Hippocampal formation (tissue), 2 donors: ENCODE measurements at places on chromosomes 5 and 9.

DNA sequence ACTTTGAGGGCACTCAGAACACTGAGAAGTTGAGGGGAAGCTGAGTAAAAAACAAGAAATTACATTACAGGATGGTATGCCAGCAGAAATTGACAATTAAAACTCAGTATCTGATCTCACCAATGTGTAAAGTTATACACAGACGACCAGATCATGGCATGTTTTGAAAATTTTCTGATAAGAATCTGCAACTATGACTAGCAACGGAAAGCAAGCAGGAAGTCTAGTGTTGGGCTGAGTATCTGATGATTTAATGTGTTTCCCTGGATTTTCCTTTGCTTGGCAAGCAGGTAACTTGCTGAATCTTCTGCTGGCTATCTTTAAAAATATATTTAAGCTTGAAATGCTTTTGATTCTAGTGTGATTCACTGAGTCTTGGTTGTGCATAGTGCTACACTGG, 5.2 kb upstream of the GCNT4 start:
- no peak for DNase-seq

DNA sequence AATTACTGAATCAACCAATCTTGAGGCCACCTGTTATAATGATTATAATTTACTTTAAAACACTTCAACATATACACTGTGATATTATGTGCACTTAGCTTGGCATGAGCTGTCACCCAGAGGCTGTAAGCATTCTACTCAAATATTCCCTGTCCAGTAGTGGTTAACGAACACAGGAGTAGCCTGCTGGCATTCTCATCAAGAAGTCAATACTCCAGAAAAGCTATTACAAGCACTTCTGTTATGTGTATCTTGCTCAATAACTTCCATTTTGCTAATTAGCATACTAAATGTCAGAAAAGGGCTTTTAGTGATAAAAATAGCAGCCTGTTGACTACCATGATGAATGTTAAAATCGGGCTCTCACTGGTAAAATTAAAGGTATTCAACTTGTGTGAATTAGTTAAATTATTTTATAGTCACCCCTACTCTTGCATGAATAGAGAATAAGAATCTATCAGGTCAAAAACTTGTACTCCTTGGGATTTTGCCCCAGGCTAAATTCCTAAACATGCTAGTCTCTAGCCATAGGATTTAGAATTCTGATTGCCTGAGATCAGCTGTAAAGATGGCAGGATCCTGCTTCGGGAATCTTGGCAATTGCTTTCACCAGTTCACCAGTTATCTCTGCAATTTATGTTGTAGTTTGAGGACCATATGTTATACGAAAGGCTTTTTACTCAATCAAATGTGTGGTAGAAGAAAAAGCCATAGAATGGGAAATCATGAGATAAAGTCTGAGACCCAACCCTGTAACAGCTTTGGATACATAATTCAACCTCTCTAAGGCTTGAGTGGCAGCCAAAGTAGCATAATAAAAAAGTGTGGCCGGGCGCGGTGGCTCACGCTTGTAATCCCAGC, 43.4 kb upstream of the PAM start:
- no peak for DNase-seq

- no peak for DNase-seq
These were observed 21.5 kb downstream of the EXOC3 start for GRCh38 chr5:464446-464842.

GRCh38 chr5:10876006-10876744, 115.1 kb upstream of the DAP start:
- DNase-seq = no peak

DNA sequence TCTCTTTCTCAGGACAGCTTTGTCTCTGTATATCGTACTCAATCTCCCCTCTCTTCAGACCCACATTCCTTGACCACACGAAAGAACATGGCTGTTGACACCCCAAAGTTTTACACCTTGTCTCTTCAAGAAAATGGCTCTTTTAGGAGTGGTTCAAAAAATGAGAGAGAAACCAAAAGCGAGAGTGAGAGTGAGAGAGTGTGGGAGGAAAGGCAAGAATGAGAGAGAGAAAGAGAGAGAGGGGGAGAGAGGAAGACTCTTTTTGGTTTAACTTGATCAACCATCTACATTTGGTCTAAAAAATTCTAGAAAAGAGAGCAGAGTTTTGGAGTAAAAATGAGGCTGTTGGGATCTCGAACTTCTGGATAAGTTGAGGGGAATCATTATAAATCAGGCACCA, 581.8 kb upstream of the WWC1 start:
- no peak for DNase-seq

- no peak for DNase-seq
These were observed 21.8 kb downstream of the STOM start for GRCh38 chr9:121348221-121348620.

- no peak for DNase-seq
These were observed 55.2 kb upstream of the IL12B start for GRCh38 chr5:159385536-159385935.

GRCh38 chr5:44911501-44911900, 102.8 kb downstream of the MRPS30 start:
- no peak for DNase-seq

GRCh38 chr5:53116597-53116996, 7.0 kb upstream of the MOCS2 start:
- no peak for DNase-seq

DNA sequence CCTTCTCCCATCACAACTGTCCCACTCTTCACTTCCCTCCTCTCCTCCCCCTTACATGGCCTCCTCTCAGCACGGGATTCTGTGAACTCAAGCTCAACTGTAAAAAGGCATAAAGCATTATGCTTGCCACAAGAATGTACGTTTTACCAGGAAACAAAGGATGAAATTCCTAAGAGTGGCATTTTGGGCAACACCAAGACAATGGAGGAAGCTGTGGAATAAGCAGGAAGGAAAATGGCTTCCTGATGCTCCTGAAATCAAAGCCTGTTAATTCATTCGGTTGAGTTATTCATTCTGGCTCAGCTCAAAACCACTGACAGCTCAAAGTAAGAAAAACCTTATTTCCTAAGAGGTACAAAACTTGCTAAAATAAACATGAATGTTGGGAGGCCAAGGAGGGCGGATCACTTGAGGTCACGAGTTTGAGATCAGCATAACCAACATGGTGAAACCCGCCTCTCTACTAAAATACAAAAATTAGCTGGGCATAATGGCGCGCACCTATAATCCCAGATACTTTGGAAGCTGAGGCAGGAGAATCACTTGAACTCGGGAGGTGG, 40.8 kb upstream of the DMRT1 start:
- DNase-seq = no peak

DNA sequence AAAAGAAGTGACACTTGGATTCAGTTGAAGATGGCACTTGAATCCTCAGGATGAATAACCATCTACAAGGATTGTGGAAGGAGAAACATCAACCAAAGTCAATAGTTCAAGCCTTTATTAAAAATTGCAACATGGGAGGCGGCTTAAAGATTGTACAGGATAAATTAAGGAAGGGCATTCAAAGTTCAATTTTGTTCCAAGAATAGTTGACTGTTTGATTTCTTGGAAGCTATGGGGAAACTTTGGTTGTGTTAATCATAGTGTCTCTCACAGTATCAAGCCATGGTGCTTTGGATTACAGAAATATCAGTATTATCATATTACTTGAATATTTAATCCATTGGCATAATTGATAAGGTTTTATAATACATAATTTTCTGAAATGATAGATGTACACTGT, 1844.3 kb downstream of the MAT2B start:
- no peak for DNase-seq

DNA sequence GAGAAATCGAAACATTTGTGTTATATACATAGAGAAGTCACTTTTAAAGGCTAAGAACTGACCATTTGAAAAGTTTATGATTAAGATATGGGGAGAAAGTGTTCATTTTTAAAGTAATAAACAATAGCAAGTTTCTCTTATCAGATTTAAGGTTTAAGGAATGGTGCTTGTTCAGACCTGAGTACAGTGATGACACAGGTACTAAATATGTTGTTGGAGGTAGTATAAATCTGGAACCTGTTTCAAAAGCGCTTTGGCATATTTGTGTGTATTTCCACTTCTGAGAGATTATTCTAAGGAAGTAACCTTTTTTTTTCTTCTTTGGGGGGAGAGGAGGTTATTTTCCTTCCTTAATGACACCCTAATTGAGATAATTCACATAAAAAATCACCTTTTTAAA, 18.4 kb downstream of the CDC42SE2 start:
- no peak for DNase-seq

DNA sequence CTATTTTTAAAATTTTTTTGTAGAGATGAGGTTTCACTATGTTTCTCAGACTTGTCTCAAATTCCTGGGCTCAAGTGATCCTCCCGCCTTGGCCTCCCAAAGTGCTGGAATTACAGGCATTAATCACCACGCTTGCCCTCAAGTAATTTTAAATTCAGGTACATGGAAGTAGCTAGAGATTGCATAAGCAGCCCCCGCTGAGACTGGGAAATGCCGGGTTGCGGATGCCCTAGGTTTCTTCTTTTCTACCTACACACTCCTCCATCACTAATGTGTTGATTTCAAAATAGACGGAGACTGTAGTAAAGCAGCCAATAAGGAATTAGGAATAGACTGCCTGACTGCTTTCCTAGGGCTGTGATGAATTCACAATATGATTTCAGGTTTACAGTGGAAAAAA, 202.4 kb downstream of the FANCC start:
- DNase-seq = no peak

- DNase-seq = no peak
These were observed 36.1 kb upstream of the DENND1A start for GRCh38 chr9:123965801-123966686.

- DNase-seq = no peak
These were observed 25.0 kb upstream of the DMRT2 start for GRCh38 chr9:1025131-1025530.

DNA sequence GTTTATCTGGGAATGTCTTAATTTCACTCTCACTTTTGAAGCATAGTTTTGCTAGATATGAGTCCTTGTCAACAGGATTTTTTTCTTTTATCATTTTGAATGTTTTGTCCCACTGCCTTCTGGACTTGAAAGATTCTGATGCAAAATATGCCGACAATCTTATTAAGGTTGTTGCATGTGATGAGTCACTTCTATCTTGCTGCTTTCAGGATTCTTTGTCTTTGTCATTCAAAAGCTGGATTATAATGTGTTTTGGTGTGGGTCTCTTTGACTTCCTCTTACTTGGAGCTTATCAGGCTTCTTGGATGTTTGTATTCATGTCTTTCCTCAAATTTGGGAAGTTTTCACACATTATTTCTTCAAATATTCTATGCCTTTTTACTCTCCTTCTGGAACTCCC, 33.8 kb downstream of the PLEKHG4B start:
- DNase-seq = no peak

GRCh38 chr5:61991866-61992265, 314.1 kb upstream of the KIF2A start:
- DNase-seq = no peak

DNA sequence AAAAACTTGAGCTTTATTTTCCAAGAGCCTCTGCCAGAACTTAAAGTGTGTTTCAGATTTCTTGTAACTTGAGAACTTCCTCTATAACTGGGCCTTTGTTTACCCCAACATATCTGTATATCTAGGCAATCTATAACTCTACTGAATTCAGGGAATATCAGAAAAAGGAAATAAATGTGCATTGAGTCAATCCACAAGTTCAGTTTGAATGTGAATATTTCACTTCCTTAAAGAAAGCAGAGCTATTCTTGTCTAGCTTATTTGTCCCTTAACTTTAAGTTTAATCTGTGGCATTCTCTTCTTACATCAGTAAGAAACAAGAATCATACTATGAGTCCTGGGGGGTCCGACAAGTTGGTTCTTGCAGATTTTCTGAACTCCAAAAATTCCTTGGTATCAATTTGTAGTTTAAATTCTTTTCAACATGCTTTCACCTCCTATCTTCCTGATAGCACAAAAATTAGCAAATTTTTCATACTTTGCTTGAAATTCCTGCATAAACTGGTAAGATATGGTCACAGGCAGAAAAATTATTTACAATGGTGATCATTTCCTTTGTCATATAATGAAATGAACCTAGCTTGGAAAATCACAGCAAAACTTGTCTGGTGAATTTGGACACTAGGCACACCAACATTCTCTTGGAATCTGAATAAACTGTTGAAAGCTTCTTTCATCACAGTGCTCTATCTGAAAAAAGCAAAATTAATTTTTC, 19.8 kb upstream of the ITGA1 start:
- DNase-seq = no peak

- no peak for DNase-seq
These were observed 14.9 kb downstream of the BRD3OS start for GRCh38 chr9:134040176-134040565.

- no peak for DNase-seq
These were observed 392.7 kb downstream of the CDH9 start for GRCh38 chr5:26645659-26646058.

DNA sequence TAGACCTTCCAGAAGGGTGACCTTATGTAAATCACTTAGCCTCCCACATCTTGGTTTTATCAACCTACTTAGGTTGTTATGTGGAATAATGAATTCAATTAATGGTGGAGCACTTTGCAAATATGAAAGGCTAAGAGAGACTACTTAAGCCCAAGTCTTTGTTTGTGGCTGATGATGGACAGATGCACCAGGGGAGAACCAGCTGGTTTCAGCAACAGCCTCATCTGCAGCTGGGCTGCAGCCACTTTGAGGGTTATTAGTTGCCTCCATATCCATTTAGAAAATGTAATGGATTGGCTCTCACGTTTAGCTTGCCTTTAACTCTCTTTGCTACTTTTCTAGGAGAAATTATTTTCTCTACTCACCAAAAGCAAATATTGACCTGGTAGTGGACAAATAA, 146.6 kb downstream of the ESM1 start:
- no peak for DNase-seq

- no peak for DNase-seq
These were observed 29.6 kb downstream of the RNF145 start for GRCh38 chr5:159179529-159180305.

GRCh38 chr5:142472306-142472951, 147.6 kb upstream of the SPRY4 start:
- no peak for DNase-seq

DNA sequence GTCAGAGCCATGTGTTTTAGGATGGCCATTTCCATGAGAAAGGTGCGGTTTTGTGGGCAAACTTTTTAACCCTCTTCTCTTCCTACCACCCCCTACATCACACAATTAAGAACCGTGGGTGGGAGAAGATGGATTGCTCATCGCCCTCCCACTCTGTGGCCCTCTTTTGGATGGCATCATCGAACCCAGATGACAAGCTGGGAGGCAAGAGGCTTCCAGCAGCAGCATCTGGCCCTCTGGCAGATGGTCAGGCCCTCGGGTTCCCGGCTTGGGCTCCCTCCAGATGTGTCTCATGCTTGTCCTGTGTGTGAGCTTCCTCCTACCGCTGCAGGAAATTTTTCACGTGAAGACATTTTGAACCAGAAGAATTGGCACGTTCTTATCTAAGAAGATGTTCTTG, 199.9 kb downstream of the EBF1 start:
- DNase-seq = no peak

- DNase-seq = no peak
These were observed 606.2 kb downstream of the PDE4D start for GRCh38 chr5:59287361-59287760.
